ENCODE measurements at places on chromosomes 2 and 18.

DNA sequence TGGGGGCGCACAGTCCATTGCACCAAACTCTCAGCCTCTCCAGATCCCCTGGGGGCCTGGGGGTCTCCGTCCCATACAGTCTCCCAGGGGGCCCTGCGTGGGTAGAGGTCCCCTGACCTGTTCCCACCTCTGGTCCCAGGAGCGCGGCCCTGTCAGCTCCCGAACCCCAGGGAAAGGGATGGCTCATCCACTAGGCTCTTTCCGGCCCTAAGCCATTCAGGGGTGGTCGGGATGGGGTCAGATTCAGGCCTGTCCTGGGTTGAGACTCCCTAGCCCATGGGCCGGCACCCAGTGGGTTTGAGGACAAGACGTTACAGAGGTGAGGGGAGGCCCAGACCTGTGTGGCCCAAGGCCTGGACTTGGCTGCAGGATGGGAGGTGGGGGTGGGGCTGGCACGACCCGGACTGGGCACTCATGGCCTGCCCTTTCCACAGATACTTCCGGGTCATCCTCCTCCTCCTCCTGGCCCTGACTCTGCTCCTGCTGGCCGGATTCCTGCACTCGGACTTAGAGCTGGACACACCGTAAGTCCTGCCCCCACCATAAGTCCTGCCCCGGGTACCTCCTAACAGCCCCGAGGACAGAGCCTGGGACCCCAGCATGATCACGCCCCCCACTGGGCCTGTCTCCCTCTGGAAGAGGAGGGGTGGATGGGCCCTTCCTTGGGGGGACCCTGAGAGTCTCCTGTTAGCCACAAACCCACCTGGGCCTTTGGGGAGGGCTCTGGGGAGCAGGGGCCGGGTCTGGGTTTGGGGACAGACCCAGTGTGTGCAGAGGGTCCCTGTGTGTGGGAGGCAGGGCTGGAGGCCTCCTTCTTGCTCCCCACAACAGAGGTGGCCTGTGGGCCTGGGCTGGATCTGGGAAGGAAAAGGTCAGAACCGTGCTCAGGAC, 10.1 kb upstream of the NEU4 start:
- DNase-seq = peak; percentile 53

DNA sequence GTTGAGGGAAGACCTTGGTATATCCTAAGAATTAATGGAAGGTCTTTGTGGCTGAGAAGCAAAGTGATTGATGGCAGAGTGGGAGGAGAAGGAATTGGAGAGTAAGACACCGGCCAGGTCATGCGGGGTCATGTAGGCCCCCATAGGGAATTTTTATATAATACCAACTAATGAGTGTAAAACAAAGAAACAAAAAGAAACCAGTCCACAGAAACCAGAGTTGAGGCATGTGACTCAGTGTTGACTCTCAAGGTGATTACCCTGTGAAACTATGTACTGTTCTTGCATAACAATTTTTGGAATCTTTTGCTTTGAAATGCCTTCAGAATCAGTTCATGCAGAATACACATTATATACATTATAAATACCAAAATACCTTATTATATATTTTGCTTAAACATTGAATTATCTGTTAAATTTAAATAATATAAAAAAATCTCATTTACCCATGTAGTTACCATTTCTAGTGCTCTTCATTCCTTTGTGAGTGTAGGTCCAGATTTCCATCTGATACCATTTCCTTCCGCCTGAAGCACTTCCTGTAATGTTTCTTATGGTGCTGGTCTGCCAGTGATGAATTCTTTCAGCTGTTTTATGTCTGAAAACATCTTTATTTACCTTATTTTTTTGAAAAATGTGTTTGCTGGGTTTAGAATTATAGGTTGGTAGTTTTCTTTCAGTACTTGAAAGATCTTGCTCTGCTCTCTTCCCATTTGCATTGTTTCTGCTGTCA, 8.6 kb downstream of the CLIP4 start:
- DNase-seq = no peak

- DNase-seq = no peak
Observed at GRCh38 chr2:46893269-46893939, 22.2 kb downstream of the MCFD2 start.

DNA sequence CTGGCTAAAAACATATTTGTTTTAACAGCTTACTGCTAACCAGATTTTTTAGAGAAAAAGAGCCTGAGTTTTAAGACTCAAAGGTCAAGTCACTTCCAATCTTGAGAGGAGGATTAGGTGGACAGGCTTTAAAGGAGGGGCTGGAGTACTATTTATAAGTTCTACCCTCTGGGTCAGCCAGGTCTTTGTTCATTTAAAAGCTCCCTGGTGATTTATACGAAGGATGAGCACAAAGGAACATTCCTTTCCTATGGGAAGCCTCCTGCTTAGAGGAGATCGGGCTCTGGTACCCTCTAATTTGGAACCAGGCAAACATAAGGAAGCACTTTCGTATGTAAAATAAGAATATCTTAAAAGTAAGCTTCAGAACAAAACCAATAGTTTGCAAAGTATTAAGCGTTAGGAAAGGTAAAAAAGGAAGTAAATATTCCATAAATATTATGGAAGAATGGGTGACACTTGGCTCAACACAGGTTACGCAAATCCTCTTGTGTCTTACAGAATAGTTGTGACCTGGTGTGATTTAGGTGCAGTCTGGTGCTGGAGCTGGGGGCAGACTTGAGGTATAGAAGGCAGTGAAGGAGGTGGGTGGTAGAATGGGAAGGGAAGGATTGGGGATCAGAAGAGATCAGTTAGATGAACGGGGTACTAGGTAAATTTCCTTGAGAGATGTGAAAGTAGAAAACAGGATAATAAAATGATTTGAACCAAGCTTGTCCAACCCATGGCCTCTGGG, 35.6 kb downstream of the PDE6D start:
- no peak for DNase-seq

DNA sequence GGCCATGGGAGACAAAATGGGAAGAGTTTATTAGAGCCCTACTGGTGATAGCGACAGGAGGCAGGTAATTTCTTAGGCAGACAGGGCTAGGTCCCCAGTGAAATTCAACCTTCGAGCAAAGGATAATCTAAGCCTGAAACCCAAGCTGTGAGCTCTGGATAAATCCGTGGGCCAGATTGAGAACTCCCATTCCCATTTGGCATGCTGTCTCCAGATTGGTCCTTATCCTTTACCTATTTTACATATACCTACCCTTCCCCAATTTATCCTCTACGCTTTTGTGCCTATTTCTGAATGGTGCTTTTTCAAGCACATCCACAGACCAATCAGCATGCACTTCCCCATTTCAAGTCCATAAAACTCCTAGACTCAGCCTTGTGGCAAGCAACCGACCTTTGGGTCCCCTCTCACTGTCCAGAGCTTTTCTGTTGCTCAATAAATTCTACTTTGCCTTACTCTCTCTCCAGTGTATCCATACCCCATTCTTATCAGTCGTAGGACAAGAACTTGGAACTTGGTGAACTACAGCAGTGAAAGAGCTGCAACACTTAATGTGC, 268.0 kb downstream of the MYCN start:
- no peak for DNase-seq

- no peak for DNase-seq
Observed at GRCh38 chr2:171217330-171217729, 56.6 kb upstream of the TLK1 start.

DNA sequence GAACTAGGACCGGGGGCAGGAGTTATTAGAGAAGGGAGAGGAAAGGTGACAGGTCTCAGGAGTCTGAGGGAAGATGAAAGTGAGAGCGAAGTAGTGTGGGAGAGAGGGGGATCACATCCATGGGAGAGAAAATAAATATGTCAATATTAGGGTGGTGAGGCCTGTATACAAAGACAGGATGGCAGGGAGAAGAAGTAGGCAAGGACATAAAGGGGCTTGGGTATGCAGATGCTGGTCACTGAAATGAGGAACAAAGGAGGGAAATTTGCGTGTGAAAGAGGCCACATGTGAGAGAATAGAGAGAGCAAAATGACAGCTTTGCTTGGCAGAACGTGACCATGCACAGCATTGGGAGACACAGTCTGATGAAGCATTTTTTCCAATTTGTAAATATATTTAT, 13.6 kb downstream of the METAP1D start:
- DNase-seq = no peak

- no peak for DNase-seq
Observed at GRCh38 chr2:103887625-103888024, 966.3 kb upstream of the POU3F3 start.

- DNase-seq = no peak
Observed at GRCh38 chr2:179141206-179141605, 91.3 kb upstream of the CCDC141 start.

GRCh38 chr2:47025969-47026610, 110.5 kb upstream of the MCFD2 start:
- no peak for DNase-seq

DNA sequence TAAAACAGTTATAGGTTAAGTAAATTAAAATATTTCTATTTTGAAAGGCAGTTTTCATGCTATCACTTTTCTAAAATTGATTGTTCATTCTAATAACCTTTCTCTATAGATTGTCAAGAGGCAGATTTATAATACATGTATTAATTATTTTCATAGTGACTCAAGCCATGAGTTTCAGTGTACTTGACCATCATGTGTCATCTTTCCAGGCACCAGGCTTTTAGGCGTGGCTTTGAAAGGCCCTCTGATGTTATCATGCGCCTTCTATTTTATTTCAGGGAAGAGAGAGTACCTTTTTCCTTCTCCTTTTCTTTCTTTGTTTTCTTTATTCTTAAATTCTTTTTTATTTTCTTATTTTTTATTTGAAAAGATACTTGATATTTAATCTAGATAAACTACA, 128.3 kb upstream of the ETAA1 start:
- DNase-seq = no peak

DNA sequence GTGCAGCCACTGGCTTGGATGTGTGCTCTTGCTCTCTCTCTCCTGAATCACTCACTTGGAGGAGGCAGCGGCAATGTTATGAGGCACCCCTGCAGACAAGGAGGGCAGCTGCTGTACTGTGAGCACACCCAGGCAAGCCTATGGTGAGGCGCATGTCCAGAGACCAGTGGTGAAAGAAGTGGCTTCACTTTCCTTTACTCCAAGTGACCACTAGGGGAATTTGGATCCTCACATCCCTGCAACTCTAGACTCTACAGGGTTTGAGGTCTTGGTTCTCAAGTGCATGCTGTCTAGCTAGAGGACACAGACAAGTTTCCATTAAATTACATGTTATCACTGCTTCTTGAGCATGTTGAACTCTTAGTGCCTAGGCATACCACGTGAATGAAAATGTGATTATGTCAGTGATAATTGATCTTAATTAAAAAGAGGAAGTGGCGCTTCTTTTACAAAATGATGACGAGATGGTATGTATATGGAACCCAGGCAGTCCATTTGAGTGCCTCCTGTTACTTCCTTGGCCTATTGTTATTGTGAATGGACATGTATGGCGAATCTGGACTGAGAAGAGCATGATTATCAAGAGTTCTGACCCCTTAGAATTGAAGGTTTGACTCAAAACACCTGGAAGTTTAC, 181.0 kb upstream of the CDH2 start:
- no peak for DNase-seq

- DNase-seq = no peak
Observed at GRCh38 chr18:49161627-49162026, 210.9 kb upstream of the SMAD7 start.

GRCh38 chr2:11750422-11750821, 4.0 kb downstream of the LPIN1 start:
- peak; percentile 73 for DNase-seq

GRCh38 chr18:54223568-54224241, 764 bp downstream of the MBD2 start:
- peak; percentile 82 for DNase-seq

GRCh38 chr2:46490521-46491141, 11.3 kb downstream of the TMEM247 start:
- DNase-seq = no peak

DNA sequence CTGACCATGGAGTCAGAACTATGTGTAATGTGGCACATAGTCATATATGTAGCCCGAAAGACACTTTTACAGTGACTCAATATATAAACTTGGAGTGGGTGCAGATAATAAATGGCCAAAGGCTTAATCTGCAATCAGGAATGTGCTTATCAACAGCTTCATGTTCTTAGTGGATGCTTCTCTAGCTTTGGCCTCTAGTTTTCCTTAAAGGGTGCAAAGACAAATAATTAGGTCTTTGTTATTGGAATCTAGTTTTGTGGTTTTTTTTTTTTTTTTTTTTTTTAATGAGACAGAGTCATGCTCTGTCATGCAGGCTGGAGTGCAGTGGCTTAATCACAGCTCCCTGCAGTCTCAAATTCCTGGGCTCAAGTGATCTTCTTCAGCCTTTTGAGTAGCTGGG, 625.6 kb downstream of the EPHA4 start:
- no peak for DNase-seq

DNA sequence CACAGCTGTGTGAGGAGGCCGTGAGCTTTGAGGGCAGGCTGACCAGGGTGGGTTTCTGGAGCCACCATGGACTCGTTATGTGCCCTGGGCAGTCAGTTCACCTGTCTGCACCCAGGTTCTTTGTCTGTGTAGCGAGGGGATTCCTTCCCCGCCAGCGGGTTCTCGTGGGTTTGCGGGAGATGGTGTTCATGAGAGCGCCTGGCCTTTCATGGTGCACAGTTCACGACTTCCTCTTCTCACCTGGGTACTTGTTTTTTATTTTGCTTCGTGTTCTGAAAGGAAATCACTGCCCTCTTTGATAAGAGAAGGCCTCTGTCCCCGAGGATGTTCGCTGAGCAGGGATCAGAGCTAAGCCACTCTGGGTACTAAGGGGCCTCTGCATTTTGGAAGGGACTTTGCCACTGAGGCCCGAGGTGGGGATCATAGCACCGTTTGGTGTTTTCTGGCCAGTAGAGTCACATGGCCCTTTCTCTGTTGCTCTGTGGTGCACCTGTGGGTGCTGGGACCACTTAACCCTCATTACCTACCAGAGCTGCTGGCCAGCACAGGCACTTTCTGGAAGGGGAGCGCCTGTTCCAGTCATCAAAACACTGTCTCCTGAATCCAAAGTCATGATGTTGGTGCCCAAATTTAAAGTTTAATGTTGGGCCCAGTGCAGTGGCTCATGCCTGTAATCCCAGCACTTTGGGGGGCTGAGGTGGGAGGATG, 78.5 kb downstream of the LDLRAD4 start:
- DNase-seq = no peak

DNA sequence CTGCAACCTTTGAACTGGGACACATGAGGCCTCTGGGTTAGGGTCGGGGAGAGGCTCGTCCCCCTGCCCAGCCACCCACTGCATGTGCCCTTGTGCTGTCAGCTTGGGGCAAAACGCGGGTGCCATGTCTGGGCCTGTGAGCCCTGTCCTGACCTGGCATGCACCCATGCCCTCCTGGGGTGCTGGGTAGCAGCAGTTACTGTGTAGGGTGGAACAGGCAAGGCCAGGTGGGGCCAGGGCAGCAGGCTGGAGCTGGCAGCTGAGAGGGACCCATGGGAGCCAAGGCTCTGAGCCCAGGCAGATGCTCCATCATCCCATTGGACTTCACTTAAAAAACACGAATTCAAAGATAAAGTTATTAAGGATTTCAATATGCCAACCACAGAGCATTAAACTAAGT, 133.8 kb upstream of the REV1 start:
- no peak for DNase-seq

Measured in activated effector memory CD4-positive, alpha-beta T cell treated with anti-CD3 and anti-CD28 coated beads, Interleukin-2, amount 50 U/mL, for 16 hours (primary cell).